ENCODE measurements at places on chromosomes 5 and 9.

DNA sequence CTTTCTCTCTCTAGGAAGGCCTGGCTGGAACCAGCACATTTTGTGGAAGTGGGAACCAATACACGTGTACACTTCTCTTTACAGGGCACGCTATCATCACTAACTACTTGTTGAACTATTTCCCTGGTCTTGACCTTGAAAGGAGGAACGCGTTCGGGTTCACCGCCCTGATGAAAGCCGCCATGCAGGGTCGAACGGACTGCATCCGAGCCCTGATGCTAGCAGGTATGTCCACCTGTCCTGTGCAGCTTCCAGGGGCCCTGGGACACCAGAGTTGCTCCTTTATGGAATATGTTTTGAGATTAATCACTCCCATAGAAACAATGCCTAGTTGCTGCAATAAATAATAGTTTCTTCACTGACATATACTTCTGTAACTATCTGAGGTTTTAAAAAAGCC lies 74.1 kb downstream of the ANKRD33B start:
- no peak for DNase-seq

- DNase-seq = no peak
Measured at GRCh38 chr5:618450-618849, 6.3 kb downstream of the CEP72 start.

GRCh38 chr9:87494970-87495471 lies 2.6 kb upstream of the DAPK1 start:
- DNase-seq = no peak

GRCh38 chr5:159419576-159419975 lies 89.3 kb upstream of the IL12B start:
- no peak for DNase-seq

- peak; percentile 11 for DNase-seq
Measured at GRCh38 chr5:7869474-7870136, 657 bp downstream of the MTRR start.

DNA sequence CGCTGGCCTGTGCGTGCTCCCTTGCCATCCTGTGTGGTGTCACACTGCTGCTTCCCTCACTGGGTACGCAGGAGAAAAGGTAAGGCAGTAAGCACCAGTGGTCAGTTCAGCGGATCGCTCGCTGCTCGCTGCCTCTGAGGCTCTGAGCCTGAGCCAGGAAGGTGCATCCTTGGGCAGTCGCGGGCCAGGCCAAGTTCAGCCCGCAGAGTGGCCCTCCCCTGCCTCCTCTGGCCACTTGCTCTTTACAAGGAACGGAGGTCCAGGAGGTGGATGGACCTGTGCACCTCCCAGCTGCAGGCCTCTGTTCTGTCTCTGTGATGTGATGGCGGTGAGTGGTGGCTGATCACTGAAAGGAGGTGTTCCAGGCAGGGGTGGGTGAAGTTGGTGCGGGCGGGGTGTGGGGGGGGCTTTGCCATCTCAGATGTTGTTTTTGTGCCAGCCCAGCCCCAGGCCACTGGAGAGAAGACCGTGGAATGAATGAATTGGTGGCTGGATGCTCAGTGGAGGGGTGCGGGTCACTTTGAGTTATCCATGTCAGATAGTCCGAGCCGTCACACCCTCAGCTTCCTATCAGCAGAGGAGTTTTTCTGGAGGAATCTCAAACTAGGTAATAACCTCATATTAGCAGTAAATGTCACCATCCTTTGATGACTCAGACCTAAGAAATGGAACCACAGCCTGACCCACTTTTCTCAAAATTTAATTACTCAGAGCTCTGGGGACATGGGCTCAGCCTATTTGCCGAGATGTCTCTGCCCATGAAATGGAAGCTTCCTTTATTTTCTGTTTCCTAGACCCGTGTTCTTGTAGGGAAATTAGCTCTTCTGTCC lies 7.3 kb downstream of the COL5A1 start:
- DNase-seq = no peak

- DNase-seq = peak; percentile 82
Measured at GRCh38 chr5:15013654-15014463, 142.3 kb upstream of the ANKH start.

DNA sequence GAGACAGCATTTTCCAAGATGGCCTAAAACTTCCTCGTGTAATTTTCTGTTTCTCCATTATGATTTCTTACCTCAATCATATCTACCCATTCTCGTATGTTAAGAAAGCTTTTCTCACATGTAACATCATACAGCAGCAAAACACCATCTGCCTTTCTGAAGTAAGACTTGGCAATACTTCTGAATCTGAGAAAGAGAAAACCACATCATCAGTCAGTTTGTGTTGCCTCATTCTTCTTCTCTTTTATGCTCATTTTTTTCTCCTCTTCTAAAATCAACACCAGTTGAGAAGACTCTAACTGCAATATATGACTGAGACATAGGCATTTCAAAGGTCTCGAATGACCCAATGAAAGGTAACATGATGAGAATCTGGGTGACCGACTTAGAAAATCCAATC lies 66.0 kb downstream of the RASEF start:
- no peak for DNase-seq

Measured in kidney capillary endothelial cell (primary cell).